ENCODE measurements at places on chromosomes 11 and 22.

GRCh38 chr11:8503910-8504364 lies 90.1 kb downstream of the STK33 start:
- DNase-seq, result no peak

DNA sequence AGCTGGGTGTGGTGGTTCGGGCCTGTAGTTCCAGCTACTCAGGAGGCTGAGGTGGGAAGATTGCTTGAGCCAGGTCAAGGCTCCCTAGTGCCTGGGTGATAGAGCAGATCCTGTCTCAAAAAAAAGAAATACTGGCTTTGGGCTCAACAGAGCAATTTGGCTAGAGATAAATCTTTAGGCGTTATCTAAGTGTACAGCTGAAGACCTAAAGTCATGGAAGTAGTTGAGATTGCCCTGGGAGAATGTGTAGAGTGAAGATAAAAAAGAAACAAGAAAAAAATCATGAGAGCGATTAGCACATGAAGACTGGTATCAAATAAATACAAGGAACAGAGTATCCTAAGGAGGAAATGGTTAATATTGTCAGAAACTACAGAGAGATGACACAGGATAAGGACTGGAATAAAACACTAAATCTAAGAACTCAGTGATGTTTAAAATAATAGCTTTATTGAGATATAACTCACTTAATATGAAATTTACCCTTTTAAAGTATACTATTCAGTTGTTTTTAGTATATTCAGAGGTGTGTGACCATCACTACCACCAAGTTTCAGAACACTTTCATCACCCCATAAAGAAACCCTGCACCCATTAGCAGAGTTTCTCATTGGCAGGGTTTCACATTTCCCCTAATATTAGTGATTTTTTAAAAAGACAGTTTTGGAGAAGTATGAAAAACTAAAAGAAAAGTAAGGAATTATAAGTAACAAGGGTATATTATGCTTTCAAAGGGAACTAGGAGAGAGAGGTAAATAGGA lies 20.7 kb downstream of the PIK3C2A start:
- DNase-seq, result no peak

DNA sequence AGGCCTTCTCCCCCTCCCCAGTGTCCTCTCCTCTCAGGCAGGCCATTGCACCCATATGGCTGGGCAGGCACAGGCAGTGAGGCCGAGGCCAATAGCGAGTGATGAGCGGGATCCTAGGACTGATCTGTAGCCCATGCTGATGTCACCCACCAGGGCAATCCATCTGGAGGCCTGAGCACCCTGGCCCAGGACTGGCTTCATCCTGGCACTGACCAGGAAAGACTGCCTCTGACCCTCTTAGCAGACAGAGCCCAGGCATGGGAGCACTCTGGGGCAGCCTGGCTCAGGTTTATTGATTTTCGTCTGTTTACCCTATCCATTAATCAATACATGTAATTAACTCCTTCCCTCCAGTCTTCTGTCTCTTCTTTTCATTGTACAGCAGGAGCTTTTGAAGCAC lies 5.1 kb upstream of the TIRAP start:
- DNase-seq, result no peak

DNA sequence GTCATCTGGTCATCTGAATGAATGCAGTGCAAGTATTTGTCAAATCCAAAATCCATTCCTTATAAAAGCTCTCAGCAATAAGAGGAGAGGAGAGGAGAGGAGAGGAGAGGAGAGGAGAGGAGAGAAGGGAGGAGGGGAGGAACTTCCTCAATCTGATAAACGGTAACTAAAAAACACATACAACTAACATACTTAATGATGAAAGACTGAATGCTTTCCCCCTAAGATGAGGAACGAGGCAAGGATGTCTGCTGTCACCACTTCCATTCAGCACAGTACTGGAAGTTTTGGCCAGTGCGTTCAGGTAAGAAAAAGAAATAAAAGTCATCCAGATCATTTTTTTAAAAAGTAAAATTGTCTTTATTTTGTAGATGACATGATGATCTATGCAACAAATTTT lies 80.4 kb downstream of the CD82 start:
- no peak for DNase-seq

DNA sequence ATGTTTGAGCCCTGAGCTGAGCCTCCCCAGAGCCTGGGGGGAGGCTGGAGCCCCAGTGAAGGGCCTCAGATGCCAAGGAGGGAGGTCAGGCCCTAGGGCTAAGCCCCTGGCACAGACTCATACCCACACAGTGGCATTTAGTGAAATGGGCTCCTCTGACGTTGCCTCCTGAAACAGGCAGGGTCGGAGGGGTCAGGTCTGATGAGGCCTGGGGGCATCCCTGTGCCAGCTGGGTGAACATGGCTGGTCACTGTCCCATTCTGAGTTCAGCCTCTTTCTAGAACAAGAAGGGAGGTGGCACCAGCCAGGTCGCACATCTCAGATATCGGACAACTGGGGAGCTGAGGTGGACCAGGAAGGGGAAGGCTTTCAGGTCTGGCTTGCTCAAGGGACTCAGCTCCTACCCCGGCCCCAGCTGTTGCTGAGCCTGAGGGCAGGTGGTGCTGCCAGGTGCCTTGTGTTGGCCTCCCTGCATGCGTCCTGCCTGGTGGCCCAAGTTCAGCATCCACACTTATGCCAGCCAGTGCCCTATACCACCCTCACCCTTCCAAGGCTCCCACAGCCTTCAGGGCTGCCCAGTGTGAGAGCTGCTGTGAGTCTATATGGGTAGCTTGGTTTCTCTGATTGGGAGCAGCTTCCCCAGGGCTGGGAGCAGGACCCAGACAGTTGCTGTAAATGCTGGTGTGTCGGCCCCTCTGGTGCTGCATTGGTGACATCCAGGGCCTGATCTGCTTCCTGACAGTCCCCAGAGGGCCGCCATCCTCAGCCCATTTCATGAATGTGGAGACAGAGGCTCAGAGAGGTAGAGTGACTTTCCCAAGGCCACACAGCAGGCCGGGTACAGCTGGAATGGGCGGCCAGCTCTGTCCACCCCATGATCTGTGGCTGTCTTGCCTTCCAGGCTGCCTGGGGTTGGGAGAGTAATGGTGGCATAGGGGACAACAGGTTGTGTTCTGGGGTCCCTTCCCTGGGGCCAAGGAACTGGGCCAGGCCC lies 32.8 kb upstream of the PPARA start:
- DNase-seq, result no peak

Data from left ventricle myocardium inferior (tissue), 1 donor.